Stimulated activated CD8-positive, alpha-beta memory T cell treated with anti-CD3 and anti-CD28 coated beads, Interleukin-7, amount 100 ng/mL, for 1 hour (primary cell): ENCODE measurements at places on chromosomes 11 and 22.

DNA sequence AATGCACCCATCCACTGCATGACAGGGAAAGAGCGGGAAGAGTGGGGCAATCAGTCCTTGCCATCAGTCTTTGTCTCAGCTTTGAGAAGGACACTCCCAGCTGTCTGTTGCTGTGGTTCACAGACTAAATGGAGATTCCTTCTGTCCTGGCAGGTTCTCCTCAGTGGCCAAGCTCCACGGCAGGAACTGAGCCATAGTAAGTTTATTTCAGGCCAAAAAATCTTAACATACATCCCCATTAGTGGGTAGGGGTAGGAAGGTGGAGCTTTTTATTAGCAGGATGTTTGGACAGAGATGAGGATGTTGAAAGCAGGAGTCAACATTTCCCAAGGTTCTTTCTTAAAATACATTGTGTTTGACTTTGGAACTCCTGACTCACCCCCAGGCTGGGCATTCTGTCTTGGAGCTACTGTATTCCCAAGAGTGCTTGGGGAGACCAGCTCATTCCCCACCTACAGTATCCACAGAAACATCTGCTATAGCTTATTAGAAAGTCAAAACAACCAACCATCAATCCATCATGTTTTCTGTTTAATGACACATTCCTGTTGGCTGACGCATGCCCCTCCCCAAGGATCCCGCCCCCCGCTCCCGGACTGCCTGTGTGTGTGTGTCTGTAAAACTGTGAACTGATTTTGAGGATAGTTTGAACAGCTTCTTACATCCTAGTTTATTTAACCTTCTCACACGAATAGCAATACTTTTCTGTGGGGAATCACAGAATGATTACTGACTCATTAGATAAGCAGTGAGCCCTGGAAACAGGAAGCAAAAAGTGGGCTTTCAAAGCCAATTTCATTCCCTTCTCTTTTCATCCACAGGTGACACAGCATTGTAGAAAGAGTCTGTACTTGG is 109.5 kb downstream of the CCDC81 start:
- DNase-seq: no peak

- no peak for DNase-seq
Measured at GRCh38 chr11:14873632-14874031, 18.4 kb downstream of the CYP2R1 start.

GRCh38 chr11:102252339-102252891 is 64.9 kb upstream of the BIRC3 start:
- DNase-seq: no peak

GRCh38 chr11:123494195-123495050 is 64.4 kb downstream of the GRAMD1B start:
- DNase-seq: no peak

GRCh38 chr11:29300420-29300819 is 716.4 kb downstream of the KCNA4 start:
- DNase-seq: no peak

GRCh38 chr22:27709919-27710675 is 91.5 kb downstream of the MN1 start:
- no peak for DNase-seq

DNA sequence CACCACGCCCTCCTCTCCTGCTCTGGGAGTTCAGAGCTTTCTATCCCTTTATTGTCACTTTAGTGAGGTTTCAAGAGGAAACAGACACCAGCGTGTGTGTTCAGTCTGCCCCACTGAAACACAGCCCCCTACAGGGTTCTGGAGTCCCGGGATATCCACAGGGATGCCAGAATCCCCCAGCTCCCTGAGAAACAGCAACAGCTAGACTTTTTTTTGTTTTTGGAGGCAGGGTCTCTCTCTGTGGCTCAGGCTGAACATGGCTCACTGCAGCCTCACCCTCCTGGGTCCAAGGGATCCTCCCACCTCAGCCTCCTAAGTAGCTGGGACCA is 10.4 kb downstream of the SULT4A1 start:
- DNase-seq: no peak

DNA sequence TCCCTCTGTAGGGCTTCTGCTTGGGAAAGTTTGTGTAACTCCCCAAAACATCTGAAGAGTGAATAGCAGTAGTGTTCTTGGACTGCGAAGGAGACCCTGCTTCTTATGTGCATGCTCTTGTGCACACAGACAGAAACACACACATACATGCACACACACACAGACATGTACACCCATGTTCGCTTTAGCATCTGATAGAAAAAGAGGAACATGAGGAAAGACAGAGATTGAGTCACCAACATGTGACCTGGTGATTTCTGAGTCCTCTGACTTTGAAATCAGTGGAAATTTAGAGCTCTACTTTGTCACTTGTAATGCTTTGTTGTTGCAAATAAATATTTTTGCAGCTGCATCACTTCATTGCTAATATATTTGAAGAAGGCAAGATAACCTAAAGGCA is 23.8 kb downstream of the CD44 start:
- DNase-seq: no peak

GRCh38 chr11:63705526-63705925 is 24.2 kb downstream of the RTN3 start:
- DNase-seq: no peak
